HFF-Myc (cell line): ENCODE measurements at places on chromosomes 1 and 21.
A peak's percentile ranks its signal among the peaks of the same experiment; 100 is the strongest.

DNA sequence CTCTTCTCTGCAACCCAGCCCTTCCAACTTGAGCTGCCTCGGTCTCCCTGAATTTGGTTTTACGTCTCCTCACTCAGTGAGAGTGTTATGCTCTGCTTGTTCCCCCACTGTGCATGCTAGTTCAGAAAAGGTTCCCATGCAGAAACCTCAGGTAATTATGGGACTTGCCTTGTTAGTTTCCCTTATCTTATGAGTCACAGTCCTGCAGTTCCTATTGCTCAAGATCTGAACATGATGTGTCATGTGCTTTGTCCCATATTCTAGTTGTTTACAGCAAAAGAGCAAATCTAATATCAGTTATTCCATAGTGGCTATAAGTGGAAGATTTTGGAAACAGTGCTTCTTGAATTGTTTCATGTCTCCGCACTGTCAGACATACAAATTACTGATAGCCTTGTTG lies 74.4 kb downstream of the DUSP10 start:
- DNase-seq, result peak; percentile 3

GRCh38 chr1:202365092-202365815 lies 16.8 kb downstream of the PPP1R12B start:
- no peak for DNase-seq

DNA sequence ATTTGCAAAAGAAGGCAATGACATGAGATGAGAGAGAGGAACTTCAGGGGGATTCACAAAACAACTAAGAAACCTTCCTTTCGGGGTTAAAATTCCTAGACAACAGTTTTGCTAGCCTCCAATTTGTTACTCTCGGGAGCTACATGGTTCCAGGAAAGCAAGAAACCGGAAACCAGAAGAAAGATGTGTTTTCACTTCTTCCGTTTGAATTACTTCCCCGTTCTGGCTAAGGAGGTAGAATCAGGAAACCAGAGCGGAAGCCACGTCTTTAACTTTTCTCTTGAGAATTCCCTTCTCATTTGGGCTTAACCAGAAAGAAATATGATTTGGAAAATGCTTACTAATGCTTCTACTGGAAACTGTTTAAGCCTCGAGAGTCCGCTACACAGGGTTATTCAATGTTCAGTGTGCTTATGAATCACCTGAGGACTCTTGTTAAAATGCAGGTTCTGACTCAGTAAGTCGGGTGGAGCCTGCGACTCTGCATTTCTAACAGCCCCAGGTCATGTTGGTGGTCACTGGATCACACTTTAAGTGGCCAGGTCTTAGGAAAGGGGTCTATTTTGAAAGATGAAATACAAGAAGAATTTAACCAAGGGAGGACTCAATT lies 43.5 kb upstream of the MCOLN3 start:
- no peak for DNase-seq

DNA sequence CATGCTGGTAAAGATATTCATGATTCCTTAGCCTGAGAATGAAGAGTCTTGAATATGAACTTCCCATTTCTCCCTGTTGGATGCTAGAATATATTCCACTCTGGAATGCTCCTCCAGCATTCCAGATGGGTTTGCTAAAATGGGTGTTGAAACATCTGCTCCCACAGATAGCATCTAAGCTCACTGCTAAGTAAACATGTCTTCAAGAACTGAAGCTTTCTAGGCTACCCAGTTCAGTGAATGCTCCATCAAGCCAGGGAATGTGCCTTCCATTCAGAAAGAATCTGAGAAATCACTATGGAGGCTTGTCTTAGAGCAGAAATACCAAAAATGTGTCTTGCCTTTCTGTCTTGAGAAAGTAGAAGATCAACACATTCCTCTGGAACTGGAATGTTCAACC lies 81.1 kb downstream of the TNFSF18 start:
- no peak for DNase-seq

GRCh38 chr1:164515231-164515630 lies 43.8 kb upstream of the PBX1 start:
- no peak for DNase-seq

GRCh38 chr1:225474986-225475820 lies 47.4 kb upstream of the LBR start:
- DNase-seq, result no peak

- no peak for DNase-seq
These were observed 9.3 kb upstream of the PIGC start for GRCh38 chr1:172453153-172453545.

DNA sequence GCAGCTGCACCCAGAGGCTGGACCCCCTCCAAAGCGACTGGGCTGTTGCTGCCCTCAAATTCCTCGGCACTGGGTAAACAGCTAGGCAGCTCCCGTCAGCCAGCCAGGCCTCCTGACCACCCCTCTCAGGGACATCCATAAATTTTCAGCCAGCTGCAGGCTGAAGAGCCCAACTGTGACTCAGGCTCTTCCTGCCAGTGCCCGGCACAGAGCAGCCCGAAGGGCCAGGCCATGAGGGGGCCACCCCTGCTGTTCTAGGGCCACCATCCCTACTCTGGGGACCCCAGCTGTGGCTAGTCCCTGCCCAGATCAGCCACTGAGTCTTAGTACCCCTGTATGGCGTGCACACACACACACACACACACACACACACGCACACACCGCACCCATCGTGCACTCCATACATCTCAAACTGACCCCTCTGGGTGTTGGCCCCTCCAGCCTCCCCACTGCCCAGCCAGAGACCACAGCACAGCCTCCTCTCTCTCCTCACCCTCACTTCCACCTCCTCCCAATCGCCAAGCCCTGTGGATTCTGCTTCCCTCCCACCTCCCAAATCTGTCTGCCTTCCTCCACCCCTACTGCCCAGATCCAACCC lies 6.2 kb upstream of the LAPTM5 start:
- no peak for DNase-seq

DNA sequence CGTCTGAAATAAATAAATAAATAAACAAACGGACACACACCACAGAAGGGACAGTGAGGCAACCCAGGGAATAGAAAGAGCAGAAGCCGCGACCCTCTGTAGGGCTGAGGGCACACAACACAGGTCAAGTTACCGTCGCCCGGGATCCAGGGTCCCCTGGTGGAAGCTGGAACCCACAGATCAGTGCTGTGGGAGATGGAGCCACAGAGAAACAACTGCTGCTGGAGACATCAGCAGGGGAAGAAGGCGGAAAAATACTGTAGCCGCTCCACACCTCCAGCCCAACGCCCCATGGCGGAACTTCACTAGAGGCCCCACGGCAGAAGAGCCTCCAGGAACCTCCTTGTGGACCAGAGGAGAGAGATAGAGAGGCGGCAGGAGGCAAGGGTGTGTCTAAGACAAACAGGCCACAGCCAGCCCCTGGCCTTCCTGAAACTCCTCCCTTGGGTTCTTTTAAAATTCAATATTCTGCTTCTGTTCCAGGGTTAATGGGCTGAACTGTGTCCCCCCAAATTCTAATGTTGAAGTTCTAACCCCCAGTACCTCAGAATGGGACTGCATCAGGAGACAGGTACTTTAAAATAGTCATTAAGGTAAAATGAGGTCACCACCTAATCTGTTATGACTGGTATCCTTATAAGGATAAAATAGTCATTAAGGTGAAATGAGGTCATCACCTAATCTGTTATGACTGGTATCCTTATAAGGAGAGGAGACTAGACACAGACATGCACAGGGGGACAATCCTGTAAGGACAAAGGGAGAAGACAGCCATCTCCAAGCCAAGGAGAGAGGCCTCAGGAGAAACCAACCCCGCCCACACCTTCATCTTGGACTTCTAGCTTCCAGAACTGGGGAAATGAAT lies 7.7 kb upstream of the HLCS start:
- no peak for DNase-seq

- DNase-seq, result no peak
These were observed 23.3 kb upstream of the PTGFRN start for GRCh38 chr1:116886291-116886878.

- DNase-seq, result no peak
These were observed 31.7 kb upstream of the AGO1 start for GRCh38 chr1:35851132-35851869.

DNA sequence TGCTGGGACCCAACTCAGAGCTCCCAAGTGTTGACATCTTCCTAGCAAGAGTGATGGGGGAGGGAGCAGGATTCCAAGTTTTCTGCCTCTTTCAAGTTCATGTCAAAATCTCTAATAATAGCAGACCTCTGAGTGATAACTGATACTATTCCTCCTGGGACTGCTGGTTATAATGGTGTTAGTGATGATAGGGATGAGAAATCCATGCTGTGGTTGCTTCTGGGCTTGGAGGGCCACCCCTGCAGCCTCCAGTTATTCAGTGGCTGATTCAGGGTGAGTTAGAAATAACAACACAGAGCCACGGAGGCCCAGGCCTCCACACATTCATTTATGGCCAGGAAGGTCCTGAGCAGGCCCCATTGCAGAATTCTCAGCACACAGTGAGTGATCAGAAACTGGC lies 40.6 kb upstream of the ARTN start:
- no peak for DNase-seq

DNA sequence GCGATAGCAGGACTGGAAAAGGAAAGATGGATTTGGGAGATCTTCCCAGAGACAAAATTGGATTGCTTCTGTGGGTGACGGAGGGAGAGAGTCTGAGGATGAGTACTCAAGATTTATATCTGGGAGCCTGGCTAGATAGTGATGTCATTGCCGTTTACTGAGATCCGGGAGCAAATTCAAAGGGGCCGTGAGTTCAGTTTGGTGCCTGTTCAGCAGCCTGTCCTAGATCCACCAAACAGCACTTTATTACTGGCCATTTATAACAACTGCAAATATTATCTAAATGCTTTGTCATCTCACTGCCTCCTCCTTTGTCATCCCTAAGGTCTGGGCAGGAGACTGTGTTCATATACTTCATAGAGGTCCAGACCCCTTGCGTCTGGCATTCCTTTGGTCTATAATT lies 29.2 kb downstream of the MAPKAPK2 start:
- DNase-seq, result no peak

DNA sequence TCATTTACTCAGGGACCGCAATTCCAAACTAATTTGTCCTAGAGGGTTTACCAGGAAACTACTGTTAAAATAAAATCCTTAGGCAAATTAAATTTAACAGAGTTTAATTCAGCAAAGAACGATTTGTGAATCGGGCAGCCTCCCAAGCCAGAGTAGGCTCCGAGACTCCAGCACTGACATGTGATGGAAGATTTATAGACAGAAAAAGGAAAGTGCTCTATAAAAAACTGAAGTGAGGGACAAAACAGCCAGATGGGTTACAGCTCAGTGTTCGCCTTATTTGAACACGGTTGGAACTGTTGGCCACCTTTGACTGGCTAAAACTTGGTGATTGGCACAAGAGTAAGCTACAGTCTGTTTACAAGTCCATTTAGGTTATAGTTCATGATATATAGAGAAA lies 35.2 kb upstream of the RCSD1 start:
- DNase-seq, result no peak
